ENCODE measurements at places on chromosomes 7 and 10.

DNA sequence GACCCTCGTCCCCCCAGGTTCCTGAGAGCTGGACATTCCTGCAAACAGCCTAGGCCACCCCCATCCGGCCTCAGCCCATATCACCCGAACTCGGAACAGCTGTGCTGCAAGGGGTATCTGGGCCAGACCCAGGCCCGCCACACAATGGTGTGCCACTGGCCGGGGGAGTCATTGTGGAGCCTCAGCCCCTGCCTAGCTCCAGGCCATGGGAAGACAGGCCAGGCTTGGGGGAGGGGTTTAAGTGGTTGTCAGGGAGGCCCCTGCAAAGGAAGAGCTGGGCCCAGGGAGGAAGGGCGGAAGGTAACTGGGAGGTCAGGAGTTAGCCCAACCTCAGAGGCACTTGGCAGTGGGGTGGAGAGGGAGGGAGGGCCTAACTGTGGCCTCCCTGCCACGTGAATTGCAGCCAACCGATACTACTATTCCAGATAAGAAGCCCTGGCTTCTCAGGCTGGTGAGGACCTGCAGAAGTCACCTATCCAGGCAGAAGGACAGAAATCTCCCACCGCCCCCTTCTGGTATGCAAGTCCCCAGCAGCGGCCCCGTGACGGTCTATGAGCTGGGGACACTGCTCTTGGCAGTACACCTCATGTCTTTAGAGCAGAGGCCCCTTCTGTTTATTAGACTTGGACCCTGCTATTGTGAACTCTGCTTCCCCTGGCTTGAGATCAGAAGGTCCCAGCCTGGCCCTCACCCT is 26.8 kb downstream of the VSIR start:
- no peak for DNase-seq

DNA sequence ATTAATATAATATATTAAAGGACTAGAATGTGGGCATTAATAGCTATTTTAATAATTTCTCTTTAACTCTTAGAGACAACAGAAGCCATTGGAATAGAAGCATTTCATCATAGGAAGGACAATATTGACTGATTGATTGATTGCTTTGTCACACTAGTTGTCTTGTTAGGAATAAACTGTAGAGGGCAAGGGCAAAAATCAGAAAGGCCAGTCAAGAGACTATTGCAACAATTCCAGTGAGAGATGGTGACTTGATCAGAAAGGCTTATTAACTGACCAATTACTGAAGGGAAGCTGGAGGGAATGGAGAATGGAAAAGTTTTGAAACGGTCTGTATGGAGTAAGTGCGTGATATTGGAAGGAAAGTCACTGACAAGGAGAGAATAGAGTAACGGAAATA is 87.3 kb downstream of the RUNDC3B start:
- no peak for DNase-seq

- DNase-seq, result no peak
These were observed 32.7 kb upstream of the BAMBI start for GRCh38 chr10:28644647-28645046.

DNA sequence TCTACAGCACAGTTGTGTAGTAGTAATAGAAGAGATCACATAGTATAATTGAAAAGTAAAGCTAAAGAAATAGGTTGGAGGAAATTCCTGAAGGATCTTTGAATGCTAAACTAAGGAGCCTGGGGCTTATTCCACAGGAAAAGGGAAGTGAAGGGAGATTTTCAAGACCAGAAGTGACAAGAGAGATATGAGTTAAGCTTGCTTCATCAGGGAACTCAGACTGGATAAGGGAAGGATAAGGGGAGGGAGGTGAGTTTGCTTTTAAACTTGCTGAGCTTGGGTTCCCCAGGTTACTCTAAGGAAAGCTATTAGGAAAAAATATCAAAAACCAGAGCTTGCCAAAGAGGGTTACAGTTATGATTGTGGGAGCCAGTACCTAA is 182.4 kb downstream of the RAPGEF5 start:
- no peak for DNase-seq

Measured in activated T-helper 1 cell treated with Interleukin-2 at 50 U/mL for 16 hours (primary cell).